NCI-H2107 (cell line): ENCODE measurements at places on chromosomes 12 and 14.

- no peak for DNase-seq
These were observed 3.3 kb upstream of the SCARB1 start for GRCh38 chr12:124866883-124867400.

GRCh38 chr14:94532447-94532846, 23.2 kb upstream of the SERPINA12 start:
- DNase-seq = no peak

GRCh38 chr14:33642080-33642479, 308.8 kb downstream of the EGLN3 start:
- no peak for DNase-seq

GRCh38 chr12:64039281-64039871, 182.7 kb downstream of the KICS2 start:
- DNase-seq = peak; percentile 16

DNA sequence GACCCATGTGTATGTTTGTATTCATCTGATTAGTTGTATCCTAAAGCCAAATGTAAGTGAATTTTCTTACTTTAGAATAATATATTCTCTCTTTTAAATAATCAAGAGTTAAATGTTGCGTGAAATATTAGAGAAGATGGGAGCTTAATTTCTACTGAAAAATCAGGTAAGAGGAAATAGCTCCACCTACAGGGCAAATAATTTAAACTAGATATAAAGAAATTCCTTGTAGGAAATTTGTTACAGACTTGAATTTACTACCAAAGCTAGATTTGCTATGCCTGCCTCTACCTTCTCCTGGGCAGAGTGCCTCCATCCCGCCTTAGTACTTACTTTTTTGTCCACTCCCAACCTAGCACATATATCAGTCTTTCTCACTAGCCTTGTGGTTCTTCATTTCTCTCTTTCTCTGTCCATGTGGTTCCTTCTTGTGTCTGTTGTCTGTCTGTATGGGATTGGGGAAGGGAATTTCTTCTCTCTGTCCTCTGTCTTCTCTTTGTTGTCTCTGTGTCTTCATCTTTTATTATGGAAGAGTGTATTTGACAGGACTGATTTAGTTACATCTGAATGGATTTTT, 44.7 kb downstream of the PALS1 start:
- peak; percentile 50 for DNase-seq

- DNase-seq = no peak
These were observed 44.5 kb upstream of the BCL11B start for GRCh38 chr14:99316281-99317163.

DNA sequence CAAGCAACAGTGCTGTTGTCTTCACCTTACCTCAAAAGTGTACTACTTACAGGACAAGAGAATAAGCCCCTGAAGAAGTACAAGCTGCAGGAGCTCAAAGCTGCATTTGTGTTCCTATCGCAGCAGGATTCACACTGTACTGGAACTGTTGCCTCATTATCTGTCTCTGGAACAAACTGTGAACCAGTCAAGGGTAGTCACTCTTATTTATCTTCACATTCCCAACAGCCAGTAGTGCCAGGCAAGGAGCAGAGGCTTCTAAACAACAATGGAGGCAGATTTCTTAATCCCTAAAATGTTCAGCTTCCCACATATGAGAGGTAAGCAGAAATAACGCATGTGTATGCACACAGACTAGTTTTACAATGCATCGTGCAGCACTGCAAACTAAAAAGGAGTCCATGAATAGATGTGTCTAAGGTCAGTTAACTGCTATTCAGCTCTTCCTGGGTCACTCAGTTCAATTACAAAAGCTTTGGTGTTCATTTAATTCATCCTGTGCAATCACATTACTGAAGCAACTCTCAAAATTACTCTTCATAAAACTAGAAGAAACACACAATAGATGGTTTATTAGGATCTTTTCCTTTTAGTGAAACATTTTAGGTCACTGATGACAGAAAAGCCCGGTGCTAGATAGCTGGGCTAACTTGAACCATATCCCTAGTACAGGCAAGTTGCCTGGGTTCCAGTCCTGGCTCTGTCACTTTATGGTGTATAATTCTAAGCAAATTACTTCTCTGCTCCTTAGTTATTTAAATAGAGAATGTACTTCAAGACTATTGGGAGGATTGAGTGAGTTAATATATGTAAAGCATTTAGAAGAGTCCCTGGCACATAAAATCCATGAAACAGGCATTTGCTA, 2.7 kb downstream of the APPL2 start:
- no peak for DNase-seq

DNA sequence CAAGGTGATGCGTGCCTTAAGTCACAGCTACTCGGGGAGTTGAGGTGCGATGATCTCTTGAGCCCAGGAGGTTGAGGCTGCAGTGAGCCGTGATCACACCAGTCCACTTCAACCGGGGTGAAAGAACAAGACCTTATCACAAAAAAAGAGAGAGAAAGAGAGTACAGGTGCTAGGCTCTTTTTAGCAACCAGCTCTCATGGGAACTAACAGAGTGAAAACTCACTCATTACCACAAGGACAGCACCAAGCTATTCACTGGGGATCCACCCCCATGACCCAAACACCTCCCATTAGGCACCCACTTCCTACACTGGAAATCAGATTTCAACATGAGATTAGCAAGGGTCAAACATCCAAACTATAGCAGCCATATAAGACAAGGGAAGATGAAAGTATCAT, 164.2 kb downstream of the NDUFA12 start:
- no peak for DNase-seq

DNA sequence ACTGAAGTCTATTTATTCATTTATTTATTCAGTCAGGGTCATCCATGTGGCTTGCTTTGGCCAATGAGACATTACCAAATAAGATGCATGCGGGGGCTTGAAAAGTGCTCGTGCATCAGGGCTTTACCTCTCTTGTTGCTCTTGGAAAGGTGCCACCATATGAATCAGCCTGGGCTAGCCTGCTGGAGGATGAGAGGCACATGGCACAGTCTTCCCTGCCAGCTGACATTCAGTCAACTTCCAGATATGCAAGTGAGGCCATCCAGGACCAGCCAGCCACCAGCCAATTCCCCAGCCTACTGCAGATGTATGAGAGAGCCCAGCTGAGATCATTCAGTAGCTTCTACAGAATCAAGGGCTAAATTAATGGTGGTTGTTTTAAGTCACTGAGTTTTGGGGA, 105.2 kb upstream of the RPH3A start:
- no peak for DNase-seq

DNA sequence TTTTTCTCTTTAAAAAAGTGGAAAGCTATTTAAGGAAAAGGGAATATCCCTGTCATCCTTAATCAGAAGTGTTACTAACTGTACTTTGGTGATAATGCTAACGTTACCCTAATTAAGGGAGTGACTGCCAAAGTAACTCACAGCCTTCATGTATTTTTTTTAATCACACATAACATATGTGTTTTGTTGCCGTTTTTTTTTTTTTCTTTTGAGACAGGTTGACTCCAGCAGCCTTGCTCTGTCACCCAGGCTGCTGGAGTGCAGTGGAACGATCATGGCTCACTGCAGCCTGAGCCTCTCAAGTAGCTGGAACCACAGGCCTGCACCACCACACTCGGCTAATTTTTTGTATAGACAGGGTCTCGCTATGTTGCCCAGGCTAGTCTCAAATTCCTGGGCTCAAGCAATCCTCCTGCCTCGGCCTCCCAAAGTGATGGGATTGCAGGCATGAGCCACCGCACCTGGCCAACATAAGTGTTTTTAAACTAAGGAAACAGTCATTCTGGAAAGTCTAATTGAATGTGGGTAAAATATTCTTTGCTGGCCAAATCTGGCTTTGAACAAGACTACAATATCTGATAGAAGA, 56.5 kb downstream of the HECTD4 start:
- DNase-seq = no peak

DNA sequence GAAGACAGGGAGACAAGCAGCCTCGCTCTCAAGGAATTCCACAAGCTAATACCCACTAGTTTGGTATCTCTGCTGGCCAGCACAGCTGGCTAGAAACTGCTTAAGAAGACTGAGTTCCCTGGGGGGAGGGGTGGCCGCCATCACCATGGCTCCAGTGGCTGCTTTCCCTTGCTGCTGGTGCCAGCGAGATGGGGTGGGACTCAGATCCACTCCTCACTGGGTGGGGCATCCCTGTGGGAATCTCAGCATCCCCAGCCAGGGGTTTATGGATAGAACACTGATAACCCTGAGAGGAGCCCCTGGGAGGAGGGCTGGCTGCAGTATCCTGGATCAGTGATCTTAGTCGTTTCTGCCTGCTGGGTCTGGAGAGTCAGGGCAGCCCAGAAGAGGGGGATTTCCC, 170.6 kb upstream of the MDGA2 start:
- no peak for DNase-seq

- DNase-seq = no peak
These were observed 216 bp downstream of the IKBIP start for GRCh38 chr12:98644433-98644711.

- DNase-seq = no peak
These were observed 3.4 kb downstream of the BMP4 start for GRCh38 chr14:53953002-53953827.

- DNase-seq = no peak
These were observed 4.0 kb upstream of the RNASE10 start for GRCh38 chr14:20501346-20501745.

- no peak for DNase-seq
These were observed 13.5 kb upstream of the ASIC1 start for GRCh38 chr12:50043854-50044253.

DNA sequence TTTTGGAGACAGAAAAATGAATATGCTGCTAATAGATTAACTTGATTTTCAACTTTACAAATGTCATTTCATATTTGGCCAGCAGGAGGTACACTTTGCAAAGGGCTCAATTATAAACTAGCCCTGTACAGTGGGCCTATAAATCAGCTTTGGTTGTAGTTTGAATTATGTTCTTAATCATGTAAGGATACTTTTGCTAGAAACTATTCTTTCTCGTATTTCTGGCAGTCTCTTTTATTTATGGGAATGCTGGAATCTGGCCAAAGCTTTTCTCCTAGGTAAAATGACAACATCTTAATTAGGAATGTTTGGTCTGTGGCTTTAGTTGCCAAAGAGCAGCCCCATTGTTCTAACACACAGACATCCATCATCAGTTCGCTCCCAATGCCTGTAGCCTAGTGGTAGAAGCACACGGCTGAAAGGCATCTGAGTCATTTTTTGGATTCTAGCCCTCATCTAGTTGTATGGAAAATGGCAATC, 1322.3 kb upstream of the SEL1L start:
- peak; percentile 76 for DNase-seq

DNA sequence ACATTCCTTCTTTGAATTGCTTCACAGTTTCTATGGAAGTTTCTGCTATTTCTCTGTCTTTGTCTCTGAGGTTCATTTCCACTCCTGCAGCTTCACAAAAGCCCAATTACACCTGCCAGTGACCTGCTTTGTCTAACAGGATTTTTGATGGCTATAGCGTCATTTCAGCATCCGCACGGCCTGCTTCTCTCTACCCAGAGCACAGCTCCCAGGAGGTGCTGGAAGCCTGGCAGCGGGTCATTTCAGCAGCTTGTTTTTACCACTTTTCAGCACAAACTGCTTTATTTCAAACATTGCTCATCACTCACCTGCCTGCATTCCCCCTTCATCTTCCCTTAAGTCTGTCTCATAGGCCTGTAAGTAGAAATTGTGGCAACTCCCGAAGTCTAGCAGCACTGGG, 434.5 kb upstream of the GARIN6 start:
- DNase-seq = no peak

- peak; percentile 81 for DNase-seq
These were observed 42.7 kb upstream of the CRACR2A start for GRCh38 chr12:3795492-3796133.

DNA sequence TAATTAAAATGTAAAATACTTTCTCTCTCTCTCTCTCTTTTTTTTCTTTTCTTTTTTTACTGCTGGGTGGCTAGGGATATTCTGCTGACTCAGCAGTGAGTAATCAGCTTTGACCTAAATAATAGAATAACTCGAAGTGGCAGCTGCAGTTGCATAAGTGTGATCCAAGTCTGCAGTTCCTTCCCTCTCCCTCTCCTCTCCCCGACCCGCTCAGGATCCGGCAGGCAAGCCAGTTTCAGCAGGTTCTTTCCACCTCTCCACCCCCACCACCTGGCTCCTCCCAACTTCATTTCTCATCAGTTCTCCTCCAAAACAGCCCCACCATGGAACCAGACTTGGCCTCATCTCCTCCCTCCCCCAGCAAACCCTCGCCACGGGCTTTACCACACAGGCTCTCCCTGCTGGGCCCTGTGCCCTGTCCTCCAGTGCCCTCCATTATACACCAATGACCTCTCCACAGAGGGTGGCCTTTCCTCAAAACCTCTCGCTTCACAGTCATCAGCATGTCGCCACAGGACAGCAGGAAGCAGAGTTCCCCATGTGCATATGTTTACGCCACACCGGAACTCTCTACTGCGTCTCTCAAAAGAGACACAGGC, 22.4 kb downstream of the SLC7A8 start:
- DNase-seq = no peak

DNA sequence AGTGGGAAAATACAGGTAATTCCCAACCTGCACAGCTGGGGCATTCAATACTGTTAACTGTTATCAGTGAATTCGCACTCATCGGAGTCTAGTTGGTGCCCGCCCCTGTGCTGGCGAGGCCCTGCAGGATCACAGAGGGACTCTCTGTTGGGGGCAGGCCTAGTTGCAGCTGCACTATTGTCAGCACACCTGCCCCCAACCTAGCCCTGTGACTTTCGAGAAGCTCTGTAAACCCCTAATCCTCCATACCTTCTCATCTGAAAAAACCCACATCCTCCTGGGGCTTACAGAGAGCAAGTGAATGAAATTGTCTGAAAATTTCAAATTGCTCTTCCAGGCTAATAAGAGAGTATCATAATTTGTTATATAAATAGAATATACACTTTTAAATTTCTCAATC, 132.2 kb upstream of the NUDT4 start:
- DNase-seq = no peak

GRCh38 chr14:100025111-100025510, 40.1 kb upstream of the EVL start:
- no peak for DNase-seq

GRCh38 chr14:63761351-63762117, 33.7 kb upstream of the SGPP1 start:
- DNase-seq = no peak

GRCh38 chr14:32010604-32011125, 66.4 kb upstream of the ARHGAP5 start:
- DNase-seq = no peak

GRCh38 chr12:88946372-88946997, 366.2 kb upstream of the KITLG start:
- no peak for DNase-seq

- no peak for DNase-seq
These were observed 7.1 kb downstream of the RAPGEF3 start for GRCh38 chr12:47751561-47751960.

- no peak for DNase-seq
These were observed 351.3 kb downstream of the BCAT1 start for GRCh38 chr12:24597580-24597979.

- no peak for DNase-seq
These were observed 214.7 kb downstream of the PHLDA1 start for GRCh38 chr12:75816897-75817296.

- no peak for DNase-seq
These were observed 13.5 kb downstream of the ZNF664 start for GRCh38 chr12:123986374-123986965.
